ENCODE measurements at places on chromosomes 7 and 10.

DNA sequence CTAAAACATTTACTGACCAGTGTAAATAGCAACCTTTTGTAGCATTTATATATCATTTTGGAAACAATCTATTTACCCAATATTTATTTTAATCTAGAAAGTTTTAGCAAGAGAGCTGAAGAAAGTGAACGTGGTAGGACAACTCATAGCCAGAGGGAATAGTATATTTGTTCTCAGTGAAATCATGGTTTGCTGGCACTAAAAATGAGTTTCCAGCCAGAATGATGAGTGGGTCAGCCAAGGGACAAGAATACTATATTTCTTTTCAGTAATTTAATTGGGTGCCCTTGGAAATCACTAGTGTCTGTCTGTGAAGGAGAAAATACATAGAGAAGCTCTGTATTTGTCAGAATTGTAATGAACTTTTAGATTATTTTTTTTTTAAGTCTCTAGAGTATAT lies 74.9 kb downstream of the MINPP1 start:
- DNase-seq, result no peak

GRCh38 chr7:150722431-150722931 lies 6.1 kb downstream of the GIMAP1 start:
- DNase-seq, result no peak

DNA sequence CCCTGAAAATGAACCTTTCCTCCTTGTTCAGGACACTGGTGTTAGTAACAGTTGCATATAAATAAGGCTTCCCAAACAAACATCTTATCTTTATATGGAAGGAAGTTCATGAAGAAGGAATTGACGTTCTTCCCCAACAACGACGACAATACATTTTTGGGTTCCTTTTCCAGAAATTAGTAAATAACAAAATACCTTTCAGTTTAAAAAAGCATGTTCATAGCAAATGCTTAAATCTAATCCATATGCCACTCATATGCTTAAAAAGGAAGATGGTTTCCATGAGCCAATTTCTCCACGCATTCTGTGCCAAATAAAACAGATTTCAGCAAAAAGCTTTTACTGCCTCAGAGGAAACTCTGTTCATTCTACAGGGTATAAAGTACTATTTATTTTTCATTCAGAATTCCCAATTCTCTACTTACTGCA lies 182.6 kb downstream of the COBL start:
- no peak for DNase-seq

DNA sequence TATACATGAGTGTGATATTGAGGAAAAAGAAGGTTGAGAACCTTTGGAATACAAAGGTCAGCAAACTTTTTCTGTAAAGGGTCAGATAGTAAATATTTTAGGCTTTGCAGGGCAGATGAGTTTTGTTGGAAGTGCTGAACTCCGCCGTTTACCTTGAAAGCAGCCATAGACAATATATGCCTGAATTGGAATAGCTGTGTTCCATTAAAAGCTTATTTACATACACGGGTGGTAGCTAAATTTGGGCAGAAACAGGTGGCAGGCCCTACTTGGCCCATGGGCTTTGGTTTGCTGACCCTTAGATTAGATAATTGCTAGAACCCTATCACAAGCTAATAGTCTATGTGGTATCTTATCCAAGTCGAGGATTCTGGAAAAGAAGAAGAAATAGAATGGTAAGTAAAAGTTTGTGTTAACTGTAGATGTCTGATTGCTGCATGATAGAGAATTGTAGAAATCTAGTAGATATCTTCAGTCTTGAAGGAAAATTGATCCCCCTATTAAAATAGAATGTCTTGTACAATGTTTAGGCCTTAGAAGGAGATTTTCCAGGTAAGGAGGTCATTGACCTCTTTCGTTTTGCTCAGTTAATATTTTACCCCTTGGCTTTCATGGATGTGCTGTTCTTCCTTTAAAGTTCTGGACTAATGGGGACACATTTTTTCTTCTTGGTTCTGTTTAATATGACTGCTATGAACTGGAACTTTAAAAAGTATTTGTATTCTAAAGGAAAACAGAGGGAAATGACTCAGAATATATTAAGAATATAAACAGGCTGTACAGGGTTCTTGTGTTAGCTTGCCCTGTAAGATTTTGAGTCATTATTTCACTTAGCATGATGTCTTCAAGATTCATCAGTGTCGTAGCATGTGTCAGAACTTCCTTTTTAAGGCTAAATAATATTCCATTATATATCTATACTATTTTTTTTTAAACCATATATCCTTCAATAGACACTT lies 8.0 kb downstream of the RBM33 start:
- DNase-seq, result no peak

All from NCI-H1417 treated with DMSO at 0.1 percent for 48 hours (cell line).